GF-D8 (cell line): ENCODE measurements at places on chromosomes 5 and 9.

DNA sequence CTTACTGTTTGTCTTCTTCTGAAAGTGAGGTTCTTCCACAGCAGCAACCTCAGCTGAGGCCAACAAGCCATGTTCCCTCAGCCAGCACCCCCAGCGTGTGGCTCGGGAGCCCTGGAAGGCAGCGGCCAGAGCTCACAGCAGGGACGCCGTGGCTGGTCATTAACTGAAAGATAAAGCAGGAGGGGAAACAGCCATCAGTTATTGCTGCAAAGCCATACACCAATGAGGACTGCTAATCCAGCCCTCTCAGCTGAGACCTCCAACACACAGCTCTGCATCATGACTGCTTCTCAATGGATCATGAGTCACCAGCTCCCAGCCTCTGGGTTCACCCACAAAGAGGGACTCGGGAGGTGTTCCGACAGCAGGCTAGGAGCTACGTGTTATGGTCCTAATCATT lies 24.3 kb downstream of the ABCA1 start:
- no peak for DNase-seq

DNA sequence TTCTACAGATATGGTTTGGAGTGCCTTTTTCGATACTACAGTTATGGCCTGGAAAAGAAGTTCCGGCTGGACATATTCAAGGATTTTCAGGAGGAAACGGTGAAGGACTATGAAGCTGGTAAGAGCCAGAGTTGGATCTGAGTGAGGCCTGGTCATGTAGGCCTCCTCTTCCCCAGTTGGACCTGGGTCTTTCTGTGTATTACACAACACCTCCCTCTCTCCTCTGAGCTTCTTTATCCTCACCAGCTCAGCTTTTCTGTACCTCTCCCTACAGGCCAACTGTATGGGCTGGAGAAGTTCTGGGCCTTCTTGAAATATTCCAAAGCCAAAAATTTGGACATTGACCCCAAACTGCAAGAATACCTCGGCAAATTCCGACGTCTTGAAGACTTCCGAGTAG lies 39.2 kb downstream of the FAXDC2 start:
- DNase-seq: no peak

GRCh38 chr9:132319421-132320110 lies 35.2 kb downstream of the SETX start:
- no peak for DNase-seq

DNA sequence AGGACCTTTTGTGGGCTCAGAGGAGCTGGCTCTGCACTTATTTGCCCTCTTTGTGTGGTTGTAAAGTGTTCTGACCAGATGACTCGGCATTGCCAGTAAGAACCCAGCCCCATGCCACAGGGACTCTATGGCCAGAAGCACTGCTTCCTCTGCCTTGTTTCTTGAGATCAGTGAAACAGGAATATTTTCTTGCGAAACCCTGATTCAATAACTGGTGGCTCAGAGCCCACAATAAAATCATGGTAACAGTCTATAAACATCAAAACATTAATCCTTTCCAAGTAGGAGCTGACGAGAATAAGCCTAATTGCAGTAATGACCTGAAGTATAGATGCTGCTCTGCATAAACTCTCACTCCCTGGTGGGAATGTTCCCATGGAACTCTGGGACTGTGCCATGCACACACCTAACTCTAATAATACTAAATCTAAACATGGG lies 344.3 kb downstream of the ZNF608 start:
- no peak for DNase-seq

DNA sequence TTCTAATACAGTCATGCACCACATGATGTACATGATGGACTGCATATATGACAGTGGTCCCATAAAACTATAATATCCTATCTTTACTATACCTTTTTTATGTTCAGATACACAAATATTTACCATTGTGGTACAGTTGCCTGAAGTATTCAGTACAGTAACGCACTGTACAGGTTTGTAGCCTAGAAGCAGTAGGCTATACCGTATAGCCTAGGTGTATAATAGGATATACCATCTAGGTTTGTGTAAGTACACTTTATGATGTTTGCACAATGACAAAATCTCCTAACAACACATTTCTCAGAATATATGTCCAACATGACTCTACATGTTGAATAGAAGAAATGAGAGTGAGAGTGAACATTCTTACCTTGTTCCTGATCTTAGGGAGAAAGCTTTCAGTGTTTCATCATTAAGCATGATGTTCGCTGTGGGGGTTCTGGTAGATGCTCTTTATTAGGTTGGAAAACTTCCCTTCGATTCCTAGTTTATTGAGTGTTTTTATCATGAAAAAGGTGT lies 31.8 kb downstream of the AMBP start:
- no peak for DNase-seq
